Left lobe of liver (tissue), 2 donors: ENCODE measurements at places on chromosomes 4 and X.

DNA sequence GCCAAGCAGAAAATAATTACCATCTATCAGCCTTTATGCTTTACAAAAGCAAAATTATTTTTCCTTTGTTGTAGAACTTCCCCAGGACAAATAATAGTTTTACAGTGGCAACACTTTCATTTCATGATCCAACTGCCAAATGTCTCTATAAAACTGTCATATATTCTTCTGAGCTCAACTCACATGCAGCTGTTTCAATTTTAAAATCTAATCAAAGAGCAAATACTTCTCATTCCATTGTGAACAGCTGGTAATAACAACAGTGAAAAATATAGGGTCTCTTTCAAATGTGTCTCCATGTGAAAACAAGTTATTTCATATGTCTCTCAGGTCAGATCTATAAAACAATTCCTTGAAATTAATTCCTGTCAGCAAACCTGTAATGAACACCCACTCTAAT, 270.6 kb upstream of the SLC7A11 start:
- no peak for DNase-seq

- no peak for DNase-seq
These were observed 963 bp upstream of the USO1 start for GRCh38 chr4:75723163-75724065.

DNA sequence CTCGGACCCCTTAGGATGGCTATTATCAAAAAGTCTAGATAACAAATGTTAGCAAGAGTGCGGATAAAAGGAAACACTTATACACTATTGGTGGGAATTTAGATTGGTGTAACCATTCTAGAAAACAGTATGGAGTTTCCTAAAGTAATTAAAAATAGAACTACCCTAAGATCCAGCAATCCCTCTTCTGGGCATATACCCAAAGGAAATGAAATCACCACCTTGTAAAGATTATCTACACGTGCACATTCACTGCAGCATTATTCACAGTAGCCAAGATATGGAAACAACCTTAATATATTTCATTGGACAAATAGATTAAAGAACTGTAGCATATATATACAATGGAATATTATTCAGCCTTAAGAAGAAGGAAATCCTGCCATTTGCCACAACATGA, 462.4 kb downstream of the IQCM start:
- no peak for DNase-seq

- no peak for DNase-seq
These were observed 62.6 kb downstream of the KIF4A start for GRCh38 chrX:70352496-70352895.

GRCh38 chr4:24433515-24434214, 150.7 kb downstream of the DHX15 start:
- no peak for DNase-seq

GRCh38 chrX:70826715-70827114, 81.8 kb downstream of the TEX11 start:
- DNase-seq, result no peak

- no peak for DNase-seq
These were observed 36.9 kb upstream of the RASGEF1B start for GRCh38 chr4:81508411-81509185.

DNA sequence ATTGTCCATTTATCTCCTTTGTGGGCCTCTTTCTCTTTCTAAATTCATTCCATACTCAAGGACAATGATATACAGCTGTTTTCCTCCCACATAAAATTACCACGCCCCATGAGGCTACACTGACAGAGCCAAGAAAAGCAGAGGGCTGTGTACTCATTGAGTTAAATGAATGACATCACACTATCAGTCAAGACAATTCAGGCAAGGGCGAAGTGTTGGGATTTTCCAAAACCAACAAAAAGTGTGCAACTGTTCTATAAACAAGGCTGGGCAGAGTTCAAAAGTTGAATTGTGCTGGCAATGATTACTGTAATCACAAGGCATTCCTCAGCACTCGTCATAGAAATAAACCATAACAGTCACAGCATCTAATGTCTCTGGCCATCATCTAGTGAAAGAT, 799.6 kb upstream of the DIAPH2 start:
- no peak for DNase-seq

DNA sequence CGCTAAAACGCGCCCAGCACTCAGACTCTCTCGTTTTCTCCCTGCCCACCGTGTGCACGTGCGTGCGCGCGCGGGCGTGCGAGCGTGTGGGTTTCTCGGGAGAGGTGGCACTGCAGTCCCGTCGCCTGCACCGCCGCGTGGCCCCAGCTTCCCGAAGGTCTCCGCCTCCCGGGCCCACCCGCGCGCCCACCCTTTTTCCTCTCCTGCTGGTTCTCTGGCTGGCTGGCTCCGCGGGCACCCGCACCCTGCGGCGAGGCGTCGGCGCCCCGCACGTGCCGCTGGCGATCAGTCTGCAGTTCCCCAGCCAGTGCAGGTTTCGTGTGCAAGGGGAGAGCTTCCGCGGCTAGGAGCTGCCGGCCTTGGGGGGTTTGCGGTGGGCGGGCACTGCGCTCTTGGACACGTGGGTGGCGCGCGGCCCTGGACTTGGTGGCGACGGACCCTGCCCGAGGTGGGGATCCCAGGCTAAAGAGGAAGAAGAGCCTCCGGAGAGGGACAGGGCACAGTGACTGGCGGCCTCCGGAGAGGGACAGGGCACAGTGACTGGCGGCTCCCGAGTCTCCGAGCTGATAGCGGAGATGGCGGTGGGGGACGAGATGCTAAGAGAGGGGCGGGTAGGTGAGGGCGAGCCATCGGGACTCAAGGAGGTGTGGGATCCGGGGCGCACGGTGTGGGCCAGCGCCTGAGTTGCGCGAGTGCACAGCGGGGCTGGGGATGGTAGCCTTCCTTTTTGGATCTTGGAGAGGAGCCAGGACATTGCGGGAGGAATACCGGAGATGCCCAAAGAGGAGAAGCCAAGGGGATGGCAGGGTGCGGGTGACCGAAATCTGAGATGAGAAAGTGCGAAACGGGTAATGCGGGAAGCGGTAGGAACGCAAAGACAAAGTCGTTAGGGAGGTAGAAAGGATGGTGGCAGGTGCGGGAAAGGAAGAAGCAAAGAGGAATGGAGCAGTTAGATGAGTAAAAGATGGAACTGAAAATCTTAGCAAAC, at the start of gene FAM184B:
Gene FAM184B (minus strand): TSS at position 322 of the 988 bp plus-strand sequence. CDS start 322 bp downstream, outside the sequence.
- no peak for DNase-seq

GRCh38 chr4:37825968-37826294, 555 bp upstream of the PGM2 start:
- DNase-seq, result no peak
